Subcutaneous preadipocyte (primary cell): ENCODE measurements at places on chromosomes 7 and 10. TPM values are rescaled to one million over a fixed set of nuclear protein-coding genes. Genes with fewer than 3 reads are reported as not detected.

Gene MAGI2
- total RNA-seq: 9.2 and 10.8 TPM in 2 replicates

Gene CCZ1
- total RNA-seq: 36.0 and 46.7 TPM in 2 replicates

Gene ZNF804B
- not detected in 2 replicates for total RNA-seq

Gene TUBB8
- total RNA-seq: not detected in 2 replicates

Gene ZNF789
- 6.6 and 6.8 TPM in 2 replicates for total RNA-seq

Gene CCL26
- total RNA-seq: 0.37 TPM in 1 of 2 replicates, not detected in the other

Gene FFAR4
- total RNA-seq: not detected in 2 replicates
